ENCODE measurements at places on chromosomes 2 and 18. TPM values are rescaled to one million over a fixed set of nuclear protein-coding genes. Genes with fewer than 3 reads are reported as not detected.

ACTG2 gene
- 10.9 TPM for total RNA-seq

MYOM1 gene
- 16.6 TPM for total RNA-seq

SERPINB11 gene
- not detected for total RNA-seq

PRKD3 gene
- 16.0 TPM for total RNA-seq

GNAL gene
- 39.5 TPM for total RNA-seq

MAB21L4 gene
- total RNA-seq = not detected

NETO1 gene
- 124 TPM for total RNA-seq

EVX2 gene
- total RNA-seq = not detected

KCNF1 gene
- total RNA-seq = 31.5 TPM

NEMP2 gene
- 2.0 TPM for total RNA-seq

CNGA3 gene
- 0.87 TPM for total RNA-seq

FIGN gene
- 19.2 TPM for total RNA-seq

SERPINB12 gene
- not detected for total RNA-seq

PLEKHM3 gene
- 72.4 TPM for total RNA-seq

CYP27C1 gene
- 0.60 TPM for total RNA-seq

FAM117B gene
- 22.7 TPM for total RNA-seq

NLRC4 gene
- total RNA-seq = 2.8 TPM

CYS1 gene
- 6.7 TPM for total RNA-seq

IL1RN gene
- 0.69 TPM for total RNA-seq

SLC9A4 gene
- 0.45 TPM for total RNA-seq

KIAA2012 gene
- total RNA-seq = 5.0 TPM

LINC00305 gene
- not detected for total RNA-seq

UGT1A3 gene
- total RNA-seq = not detected

ASB18 gene
- total RNA-seq = 1.2 TPM

GKN2 gene
- not detected for total RNA-seq

ADRA2B gene
- total RNA-seq = 0.59 TPM

LOXHD1 gene
- total RNA-seq = 1.8 TPM

RABL2A gene
- total RNA-seq = 64.9 TPM

TPO gene
- total RNA-seq = not detected

FBXO48 gene
- total RNA-seq = 2.5 TPM

WDCP gene
- total RNA-seq = 8.1 TPM

CREG2 gene
- 100 TPM for total RNA-seq

VWA3B gene
- total RNA-seq = 1.6 TPM

MC2R gene
- not detected for total RNA-seq

SLC14A1 gene
- 36.4 TPM for total RNA-seq

FEV gene
- total RNA-seq = 0.65 TPM

VIT gene
- 2.0 TPM for total RNA-seq

CAMKMT gene
- 15.3 TPM for total RNA-seq

CYBRD1 gene
- 66.8 TPM for total RNA-seq

ESPNL gene
- total RNA-seq = 0.13 TPM

DLX1 gene
- total RNA-seq = 9.7 TPM

STEAP3 gene
- 6.0 TPM for total RNA-seq

FNDC4 gene
- 48.0 TPM for total RNA-seq

GDF7 gene
- total RNA-seq = 4.7 TPM

ACTR3 gene
- 172 TPM for total RNA-seq

SLC20A1 gene
- 61.8 TPM for total RNA-seq

HOXD13 gene
- total RNA-seq = not detected

MERTK gene
- 23.3 TPM for total RNA-seq

AP1S3 gene
- total RNA-seq = 4.2 TPM

SERPINB3 gene
- not detected for total RNA-seq

CD207 gene
- not detected for total RNA-seq

CDH19 gene
- total RNA-seq = 7.2 TPM

PROKR1 gene
- not detected for total RNA-seq

COLEC12 gene
- 10.0 TPM for total RNA-seq

SMYD5 gene
- 31.1 TPM for total RNA-seq

CROCC2 gene
- total RNA-seq = not detected

POTEC gene
- not detected for total RNA-seq

C2orf78 gene
- total RNA-seq = not detected

OSBPL6 gene
- 35.5 TPM for total RNA-seq
